Left ventricle myocardium superior (tissue), 1 donor: ENCODE measurements at places on chromosomes 7 and 10.

GRCh38 chr10:20822825-20823224 lies 74.3 kb downstream of the NEBL start:
- DNase-seq: no peak

DNA sequence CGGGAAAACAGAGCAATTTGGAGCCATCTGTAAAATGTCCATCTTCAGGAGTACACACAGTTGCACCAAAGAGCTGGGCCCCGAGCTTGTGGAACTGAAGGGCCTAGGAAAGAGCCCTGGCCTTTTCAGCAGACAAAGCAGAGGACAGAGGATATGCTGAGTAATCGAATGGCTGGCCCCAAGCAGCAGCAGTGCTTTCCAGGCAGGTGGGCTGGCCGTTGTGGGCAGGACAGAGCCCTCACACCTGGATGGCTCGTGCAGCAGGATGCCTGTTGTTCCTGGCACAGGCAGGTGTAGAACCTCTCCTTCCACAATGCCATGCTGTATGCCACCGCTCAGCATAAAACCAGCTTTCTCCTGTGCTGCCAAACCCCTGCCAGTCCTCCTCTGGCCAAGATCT lies 32.5 kb upstream of the TNS3 start:
- DNase-seq: no peak

DNA sequence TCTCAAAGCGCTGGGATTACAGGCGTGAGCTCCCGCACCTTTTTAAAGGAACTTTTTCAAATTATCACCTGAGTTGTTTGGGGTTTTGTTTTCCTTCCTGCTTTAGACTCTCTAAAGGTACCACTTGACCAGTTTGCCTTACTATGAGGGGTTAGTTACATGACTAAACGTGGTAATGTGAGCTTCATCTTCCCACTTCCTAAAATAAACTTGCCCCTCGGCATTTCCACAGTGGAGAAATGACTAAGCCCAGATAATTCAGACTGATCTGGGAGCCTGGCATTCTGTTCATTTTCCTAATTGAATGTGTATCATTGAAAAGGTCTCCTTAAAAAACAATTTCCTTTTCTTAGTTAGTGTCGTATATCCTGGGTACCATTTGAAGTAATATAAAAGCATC lies 163.4 kb downstream of the PLXDC2 start:
- no peak for DNase-seq

GRCh38 chr7:4091767-4092166 lies 590.3 kb upstream of the FOXK1 start:
- no peak for DNase-seq
